ENCODE measurements at places on chromosomes 12 and 14.

GRCh38 chr12:57718641-57719528 lies 19.7 kb downstream of the AGAP2 start:
- DNase-seq, result no peak

GRCh38 chr14:68775614-68776126 lies 17.2 kb downstream of the ZFP36L1 start:
- DNase-seq, result no peak

- DNase-seq, result no peak
These were observed 4.4 kb downstream of the CCNB1IP1 start for GRCh38 chr14:20328705-20329104.

GRCh38 chr12:42396473-42397259 lies 70.7 kb downstream of the PPHLN1 start:
- DNase-seq, result no peak

GRCh38 chr12:89386138-89386537 lies 33.8 kb upstream of the DUSP6 start:
- DNase-seq, result no peak

DNA sequence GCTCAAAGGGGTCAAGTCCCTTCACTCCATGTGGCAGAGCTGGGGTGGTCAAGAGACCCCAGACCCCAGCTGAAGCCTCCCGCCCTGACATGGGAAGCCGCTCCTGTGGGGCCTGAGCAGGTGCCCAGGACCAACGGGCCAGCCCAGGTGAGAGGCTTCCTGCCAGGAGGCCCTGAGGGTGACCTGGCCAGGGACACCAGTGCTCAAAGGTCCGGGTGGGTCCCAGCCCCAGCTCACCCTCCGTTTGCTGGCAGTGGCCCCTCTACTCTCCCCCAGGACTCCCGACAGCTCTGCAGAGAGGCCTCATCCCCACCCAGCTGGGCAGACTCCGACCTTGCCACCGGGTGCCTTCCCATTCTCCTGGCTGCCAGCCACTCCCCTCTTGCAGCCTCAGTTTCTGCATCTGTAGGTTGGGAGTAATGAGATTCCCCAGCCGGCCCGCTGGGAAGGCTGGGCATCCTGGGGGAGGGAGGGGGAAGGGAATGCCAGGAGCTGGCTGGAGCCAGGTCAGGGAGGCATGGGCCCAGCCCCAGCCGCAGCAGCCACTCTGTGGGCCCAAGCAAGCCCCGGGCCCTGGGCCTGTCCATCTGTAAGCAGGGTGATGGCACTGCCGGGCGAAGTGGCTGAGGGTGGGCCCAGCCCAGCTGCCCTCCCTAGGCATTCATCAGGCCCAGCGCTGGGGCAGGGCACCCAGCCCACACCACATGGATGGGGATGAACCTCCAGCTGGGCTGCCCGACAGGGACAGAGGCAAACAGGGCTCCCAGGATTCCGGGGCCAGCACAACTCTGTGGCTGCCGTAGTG lies 10.3 kb upstream of the INF2 start:
- DNase-seq, result no peak

- DNase-seq, result no peak
These were observed 466.5 kb downstream of the TMTC2 start for GRCh38 chr12:83153177-83153576.

DNA sequence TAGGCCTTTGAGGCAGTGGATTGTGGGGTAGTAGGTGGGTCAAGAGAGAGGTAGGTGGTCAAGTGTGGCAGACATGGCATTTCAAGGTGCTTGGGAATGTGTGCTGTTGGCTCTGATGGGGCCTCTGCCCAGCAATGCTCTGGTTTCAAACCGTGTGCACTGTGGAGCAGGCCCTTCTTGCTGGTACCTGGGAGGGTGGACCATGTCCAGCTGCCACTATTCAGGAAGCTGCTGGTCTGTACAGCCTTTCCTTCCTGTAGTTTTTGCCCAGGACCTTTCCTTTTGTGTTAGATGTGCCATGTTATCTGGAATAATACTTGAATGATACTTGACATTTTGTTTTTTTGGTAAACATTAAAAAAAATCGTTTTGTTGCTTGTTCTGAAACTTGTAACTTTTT lies 14.8 kb downstream of the RIMKLB start:
- no peak for DNase-seq

DNA sequence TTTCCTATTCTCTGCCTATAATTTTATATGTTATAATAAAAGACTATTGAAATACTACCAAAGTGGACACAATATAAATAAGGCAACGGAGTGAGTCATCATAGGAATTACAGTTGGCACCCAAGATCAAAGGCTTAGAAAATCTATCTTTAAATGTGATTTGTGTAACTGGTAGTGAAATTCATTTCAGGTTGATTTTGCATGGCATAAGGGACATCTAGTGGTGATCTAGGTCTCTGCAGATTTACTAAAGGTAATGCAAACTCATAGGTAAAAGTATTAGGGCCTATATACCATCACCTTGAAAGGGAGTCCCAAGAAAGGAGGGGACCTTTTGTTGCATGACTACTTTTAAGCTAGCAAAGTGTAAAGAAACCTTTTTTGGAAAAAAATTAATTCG lies 527.2 kb downstream of the NRXN3 start:
- peak; percentile 4 for DNase-seq

DNA sequence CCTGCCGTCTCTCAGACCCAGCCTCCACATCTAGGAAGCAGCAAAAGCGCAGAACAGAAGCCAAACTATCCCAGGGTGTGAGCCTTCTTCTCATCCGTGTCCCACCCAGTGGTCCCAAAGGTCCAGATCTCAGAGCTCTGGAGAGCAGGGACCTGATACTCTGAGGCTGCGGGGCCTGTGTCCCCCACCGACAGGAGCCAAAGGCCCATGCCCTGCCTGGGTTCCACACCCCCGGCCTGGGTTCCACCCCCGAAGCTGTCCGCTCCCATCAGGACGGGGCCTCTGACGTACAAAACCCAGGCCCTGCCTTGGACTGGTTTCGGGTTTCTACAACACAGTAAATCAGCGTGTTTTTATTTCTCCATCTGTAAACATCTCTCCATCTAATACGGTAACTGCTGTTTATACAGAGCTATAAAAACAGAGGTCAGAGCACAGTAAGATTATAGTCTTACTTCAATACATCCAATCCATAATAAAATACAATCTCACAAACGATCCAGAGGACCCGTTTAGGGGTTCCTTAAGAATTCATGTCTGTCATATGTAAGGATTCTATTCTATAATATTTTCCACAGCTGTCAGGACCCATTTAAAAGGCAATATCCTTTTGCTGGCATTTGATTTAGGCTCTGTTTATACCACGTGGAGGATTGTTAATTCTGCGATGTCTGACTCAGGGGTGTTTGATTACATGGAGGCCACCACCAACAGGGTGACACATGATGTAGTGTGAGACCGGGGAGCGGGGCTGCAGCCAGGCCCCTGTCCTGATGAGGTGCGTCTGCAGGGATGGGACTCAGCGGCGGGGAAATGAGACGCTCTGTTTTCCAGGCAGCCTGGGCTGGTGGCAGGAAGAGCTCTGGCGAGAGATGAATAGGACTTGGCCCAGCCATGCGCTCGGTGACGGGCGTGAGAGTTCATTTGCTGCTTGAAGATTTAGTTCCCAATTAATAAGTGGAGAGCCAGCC lies 110.3 kb downstream of the DICER1 start:
- no peak for DNase-seq
